ENCODE measurements at places on chromosomes 5 and 9.

- no peak for DNase-seq
These were observed 43.5 kb upstream of the RNF38 start for GRCh38 chr9:36443581-36443980.

GRCh38 chr5:171521219-171521633 is 101.8 kb downstream of the FGF18 start:
- no peak for DNase-seq

- no peak for DNase-seq
These were observed 176.7 kb upstream of the FGF10 start for GRCh38 chr5:44565902-44566301.

DNA sequence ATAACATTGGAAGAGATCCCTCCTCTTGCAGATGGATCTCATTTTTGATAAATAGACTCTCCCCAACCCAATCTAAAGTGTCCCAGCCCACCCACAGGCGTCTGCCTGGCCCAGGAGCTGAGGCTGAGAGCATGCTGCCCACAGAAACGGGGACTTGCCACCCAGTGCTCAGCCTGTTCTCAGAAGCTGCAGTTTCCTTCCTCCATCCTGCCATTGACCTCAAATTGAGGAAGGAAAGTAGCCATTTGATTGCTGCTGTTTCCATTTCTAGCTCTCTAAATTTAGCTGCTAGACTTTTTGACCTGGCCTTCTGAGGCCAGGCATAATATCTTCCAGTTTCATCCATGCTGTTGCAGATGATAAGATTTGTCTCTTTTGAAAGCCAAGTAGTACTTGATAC is 31.1 kb upstream of the FRMD3 start:
- DNase-seq: no peak

DNA sequence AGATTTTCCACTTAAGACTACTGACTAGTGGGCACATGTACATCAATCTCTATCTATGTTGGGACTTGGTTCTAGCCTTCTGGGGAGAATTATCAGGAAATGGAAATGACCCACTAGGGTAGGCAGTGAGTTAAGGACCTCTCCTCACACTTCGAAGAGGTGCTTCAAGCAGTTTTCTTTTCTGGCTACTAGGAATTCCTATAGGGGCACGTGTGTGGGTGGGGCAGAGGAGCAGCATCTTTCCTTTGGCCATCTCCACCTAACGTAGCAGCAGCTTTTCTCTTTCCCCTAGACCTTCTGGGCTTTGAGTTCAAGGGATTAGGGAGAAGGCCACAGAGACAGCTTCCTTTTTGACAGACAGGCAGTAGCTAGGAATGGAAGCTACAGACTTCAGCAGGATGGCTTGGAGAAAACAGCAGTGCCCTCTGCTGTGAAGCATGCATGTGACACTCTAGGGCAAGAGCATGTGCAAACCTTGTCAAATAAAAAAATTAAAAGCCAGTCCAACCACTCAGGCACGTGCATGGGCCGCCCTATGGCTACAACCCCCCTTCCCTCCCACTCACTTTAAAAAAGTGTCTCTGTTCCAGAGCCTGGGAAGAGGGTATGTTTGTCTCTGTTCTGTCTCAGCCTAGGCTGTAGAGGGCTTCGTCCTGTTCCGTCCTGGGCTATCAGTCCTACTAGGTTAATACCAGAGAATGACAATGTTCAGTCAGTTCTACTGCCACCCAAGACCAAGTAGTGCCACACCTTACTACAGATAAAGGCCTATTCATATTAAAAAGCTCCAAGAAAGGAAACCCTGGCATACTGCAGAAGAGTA is 8.7 kb upstream of the GFRA3 start:
- no peak for DNase-seq

GRCh38 chr9:133683586-133684120 is 47.5 kb downstream of the DBH start:
- no peak for DNase-seq

- DNase-seq: no peak
These were observed 12.6 kb upstream of the TCF7 start for GRCh38 chr5:134101686-134102439.

GRCh38 chr5:9347032-9347431 is 198.8 kb downstream of the SEMA5A start:
- DNase-seq: no peak

GRCh38 chr9:33143241-33143661 is 23.9 kb downstream of the B4GALT1 start:
- no peak for DNase-seq

DNA sequence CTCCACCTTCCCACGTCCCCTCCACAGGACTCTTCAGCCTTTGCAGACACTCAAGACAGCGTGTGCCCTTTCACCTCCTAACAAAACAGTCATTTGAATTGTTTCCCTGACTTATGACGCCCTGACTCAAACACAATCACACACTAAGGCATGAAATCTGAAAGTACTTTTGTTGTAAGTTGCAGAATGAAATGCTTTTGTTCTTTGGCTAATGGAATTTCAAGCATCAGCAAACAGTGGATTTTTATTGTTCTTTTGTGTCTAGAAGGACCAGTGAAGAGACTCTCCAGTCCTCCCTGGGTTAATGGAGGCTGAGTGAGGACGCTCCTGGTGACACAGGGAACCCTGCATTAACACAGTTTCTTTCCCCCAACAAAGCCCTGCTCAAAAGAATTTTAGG is 380.1 kb downstream of the CTNND2 start:
- DNase-seq: no peak

DNA sequence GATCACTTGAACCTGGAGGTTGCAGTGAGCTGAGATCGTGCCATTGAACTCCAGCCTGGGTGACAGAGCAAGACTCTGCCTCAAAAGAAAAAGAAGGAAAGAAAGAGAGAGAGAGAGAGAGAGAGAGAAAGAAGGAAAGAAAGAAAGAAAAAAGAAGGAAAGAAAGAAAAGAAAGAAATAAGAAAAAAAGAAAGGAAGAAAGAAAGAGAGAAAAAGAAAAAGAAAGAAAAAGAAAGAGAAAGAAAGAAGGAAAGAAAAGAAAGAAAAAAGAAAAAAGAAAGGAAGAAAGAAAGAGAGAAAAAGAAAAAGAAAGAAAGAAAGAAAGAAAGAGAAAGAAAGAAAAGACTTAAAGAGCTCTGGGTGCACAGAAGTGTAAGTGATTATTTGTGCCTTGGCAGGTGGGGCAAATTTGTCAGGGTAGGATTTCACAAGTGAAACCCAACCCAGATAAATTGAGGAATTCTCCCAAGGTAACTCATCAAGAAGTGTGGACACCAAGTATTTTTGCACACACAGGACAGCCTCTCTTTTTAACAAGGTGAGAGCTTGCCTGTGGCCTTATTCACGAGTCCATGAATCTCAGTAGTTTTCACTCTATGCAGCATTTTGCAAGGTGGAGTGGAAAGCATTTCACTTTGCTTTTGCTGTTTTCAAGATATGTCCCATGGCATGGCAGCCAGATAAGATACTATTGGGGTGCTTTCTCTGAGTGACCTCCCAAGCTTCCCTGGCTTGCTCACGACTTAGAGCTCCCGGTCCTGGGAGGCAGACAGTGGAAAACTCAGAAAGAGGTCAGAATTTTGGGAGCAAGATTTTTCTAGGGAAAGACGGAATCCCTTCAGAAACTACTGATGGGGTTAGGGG is 57.8 kb downstream of the C9orf153 start:
- no peak for DNase-seq

GRCh38 chr5:42881416-42882117 is 69.9 kb upstream of the SELENOP start:
- DNase-seq: no peak
